ENCODE measurements at places on chromosomes 1 and 21.

DNA sequence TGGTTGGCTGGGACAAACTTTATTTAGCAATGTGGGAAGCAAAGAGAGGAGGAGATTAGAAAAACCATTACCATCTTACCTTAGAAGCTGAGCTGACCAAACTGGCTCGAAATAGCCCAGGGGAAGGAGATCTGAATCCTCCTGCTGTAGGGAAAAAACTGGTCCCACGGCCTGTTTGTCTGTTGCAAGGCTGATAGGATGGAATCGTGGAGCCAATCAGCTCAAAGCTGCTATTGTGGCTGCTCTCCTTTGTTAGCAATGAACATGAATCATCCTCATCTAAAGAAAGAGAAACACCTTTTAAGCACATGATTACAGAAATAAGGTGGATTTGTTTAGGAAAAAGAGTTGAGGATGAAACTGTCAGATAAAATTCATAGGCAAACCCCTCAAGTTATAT lies 21.5 kb downstream of the CLSPN start:
- DNase-seq, result no peak

DNA sequence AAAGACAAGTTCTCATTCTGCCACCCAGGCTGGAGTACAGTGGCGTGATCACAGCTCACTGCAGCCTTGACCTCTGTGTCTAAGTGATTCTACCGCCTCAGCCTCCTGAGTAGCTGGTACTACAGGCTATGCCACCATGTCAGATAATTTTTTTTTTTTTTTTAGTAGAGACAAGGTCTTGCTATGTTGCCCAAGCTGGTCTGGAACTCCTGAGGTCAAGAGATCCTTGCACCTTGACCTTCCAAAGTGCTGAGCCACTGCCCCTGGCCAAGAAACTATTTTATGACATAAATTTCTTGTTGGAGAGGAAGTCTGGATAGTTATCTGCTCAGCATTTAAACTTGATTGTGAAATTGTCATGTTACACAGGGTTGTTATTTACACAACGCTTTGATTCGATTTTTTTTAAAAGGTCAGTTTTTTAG lies 2.1 kb downstream of the SCCPDH start:
- DNase-seq, result no peak

GRCh38 chr1:232995189-232995588 lies 44.8 kb downstream of the NTPCR start:
- DNase-seq, result no peak

DNA sequence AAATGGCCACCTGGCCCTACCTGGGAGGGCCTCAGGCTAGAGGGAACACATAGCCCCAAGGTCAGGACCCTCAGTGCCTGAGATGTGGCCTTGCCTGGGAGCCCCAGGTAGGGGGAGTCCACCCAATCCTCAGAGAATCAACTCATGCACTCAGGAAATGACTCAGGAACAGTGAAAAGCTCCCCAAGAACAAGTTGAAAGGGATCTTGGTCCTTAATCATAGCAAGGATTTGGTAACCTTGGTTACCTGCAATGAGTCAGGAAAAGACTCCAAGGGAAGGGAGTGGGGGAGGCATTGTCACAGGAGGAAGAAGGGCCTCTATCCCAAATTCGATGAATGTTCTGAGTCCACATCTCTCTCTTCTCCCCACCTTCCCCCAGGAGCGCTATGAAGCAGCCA lies 17.0 kb downstream of the MAP7D1 start:
- DNase-seq, result no peak

DNA sequence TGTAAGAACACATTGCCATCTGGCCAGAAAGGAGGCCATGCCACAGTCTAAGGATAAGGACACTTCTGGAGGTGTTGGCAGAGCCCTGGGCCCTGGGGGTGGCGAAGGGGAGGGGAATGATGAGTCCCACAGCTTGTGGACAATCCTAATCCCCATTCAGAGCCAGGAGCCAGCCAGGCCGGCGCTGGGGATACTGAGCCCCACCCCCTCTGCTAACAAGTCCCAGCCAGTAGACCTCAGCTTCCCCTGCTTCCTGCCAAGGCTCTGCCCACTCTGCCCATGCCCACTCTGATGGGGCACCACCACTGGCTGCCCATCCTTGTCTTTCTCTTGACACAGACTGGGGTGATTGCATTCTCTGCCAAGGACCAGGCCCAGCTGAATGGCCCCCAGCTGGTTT lies 71.9 kb downstream of the NAV1 start:
- DNase-seq, result no peak

- DNase-seq, result no peak
These were observed 217.6 kb downstream of the LTN1 start for GRCh38 chr21:28775071-28775470.

DNA sequence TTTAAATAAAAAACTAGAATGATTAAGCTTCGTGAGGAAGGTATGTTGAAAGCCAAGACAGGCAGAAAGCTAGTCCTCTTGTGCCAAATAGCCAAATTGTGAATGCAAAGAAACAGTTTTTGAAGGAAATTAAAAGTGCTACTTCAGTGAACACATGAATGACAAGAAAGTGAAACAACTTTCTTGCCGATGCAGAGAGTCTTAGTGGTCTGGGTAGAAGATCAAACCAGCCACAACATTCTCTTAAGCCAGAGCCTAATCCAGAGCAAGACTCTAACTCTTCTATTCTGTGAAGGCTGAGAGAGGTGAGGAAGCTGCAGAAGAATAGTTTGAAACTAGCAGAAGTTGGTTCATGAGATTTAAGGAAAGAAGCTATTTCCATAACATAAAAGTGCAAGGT lies 63.2 kb downstream of the TTC3 start:
- no peak for DNase-seq

Measured in CD4-positive, alpha-beta T cell treated with Interleukin-10 for 1 hour (primary cell).